ENCODE measurements at places on chromosomes 2 and 18.

- no peak for DNase-seq
Observed at GRCh38 chr18:69755041-69755440, 192.6 kb downstream of the CD226 start.

- no peak for DNase-seq
Observed at GRCh38 chr2:230668939-230669303, 43.7 kb upstream of the CAB39 start.

DNA sequence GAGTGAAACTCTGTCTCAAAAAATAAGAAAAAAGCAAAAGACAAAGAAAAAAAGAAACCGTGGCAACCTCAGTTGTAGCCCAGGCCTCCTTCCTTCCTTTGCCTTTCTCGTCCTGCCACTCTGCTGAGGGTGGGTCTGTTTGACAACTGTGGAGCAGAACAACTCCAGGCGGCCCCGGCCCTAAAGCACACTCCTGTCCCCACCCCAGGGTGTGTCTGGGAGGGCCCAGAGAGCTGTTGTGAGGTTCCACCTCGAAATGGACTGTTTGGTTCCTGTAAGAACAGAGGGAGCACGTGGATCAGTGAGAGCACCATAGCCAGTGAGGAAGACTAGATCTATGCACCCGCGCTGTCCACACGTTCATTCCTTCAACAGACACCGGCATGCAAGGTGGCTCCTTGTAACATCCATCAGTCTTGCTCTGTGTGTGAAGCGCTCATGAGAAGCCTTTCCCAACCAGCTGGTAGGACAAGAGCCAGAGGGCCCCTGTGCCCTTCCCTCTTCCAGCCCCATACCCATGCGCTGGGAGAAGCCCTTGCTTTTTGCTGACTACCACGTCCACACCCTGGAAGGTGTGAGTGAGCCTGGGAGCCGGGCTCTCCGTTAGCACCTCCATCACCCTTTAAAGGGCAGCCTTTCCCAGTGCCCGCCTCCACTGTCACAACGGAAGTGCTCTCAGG lies 61.6 kb downstream of the SOWAHC start:
- no peak for DNase-seq

GRCh38 chr2:176206136-176206535 lies 17.7 kb downstream of the HOXD1 start:
- DNase-seq, result no peak

DNA sequence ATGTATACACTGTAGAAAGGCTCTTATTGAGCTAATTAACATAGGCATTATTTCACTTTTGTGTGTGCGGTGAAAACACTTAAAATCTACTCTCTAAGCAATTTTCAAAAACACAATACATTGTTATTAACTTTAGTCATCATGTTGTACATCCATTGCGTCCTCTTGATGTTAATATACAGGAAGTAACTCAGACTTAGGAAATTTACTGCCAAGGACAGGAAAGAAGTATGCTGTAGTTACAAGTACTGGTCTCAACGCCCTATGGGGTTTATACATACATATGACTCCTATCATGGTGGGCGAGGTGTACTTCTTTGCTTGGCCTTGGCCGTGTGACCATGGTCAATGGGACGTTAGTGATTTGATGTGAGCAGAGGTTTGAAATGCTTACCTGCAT lies 15.5 kb downstream of the SCTR start:
- no peak for DNase-seq

DNA sequence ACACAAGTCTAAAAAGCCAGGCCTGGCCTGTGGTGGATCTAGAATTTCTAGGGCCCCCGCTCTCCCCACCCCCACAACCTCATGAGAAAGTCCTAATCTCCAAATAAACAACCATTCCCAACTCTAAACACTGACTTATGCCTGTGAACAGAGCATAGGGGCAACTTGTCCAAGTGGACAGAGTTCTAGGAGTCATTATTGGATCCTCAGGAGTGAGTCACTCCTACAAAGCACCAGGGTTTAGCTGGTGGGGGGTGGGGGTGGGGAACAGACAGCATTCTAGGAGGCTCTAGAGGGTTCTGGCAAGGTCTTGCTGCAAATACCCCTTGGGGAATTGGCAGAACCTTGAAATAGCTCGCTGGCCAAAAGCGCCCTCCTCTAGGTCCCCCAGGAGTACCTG lies 83.3 kb downstream of the ZCCHC2 start:
- DNase-seq, result no peak

DNA sequence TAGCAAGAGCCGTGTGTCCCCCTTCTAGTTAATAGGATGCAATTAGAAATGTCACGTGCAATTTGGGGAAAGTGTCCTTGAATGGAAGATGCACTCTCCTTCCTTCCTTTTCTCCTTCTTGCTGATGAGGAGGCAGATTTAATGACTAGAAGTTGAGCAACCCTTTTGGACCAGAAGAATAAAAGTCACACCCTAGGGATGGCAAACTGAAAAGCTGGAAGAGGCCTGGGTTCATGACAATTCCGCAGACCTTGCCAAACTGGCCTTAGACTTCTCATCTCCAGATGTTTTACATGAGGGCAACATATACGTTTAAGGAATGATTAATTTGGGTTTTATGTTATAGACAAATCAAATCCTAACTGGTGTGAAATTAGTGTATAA lies 38.6 kb upstream of the NCOA1 start:
- no peak for DNase-seq

DNA sequence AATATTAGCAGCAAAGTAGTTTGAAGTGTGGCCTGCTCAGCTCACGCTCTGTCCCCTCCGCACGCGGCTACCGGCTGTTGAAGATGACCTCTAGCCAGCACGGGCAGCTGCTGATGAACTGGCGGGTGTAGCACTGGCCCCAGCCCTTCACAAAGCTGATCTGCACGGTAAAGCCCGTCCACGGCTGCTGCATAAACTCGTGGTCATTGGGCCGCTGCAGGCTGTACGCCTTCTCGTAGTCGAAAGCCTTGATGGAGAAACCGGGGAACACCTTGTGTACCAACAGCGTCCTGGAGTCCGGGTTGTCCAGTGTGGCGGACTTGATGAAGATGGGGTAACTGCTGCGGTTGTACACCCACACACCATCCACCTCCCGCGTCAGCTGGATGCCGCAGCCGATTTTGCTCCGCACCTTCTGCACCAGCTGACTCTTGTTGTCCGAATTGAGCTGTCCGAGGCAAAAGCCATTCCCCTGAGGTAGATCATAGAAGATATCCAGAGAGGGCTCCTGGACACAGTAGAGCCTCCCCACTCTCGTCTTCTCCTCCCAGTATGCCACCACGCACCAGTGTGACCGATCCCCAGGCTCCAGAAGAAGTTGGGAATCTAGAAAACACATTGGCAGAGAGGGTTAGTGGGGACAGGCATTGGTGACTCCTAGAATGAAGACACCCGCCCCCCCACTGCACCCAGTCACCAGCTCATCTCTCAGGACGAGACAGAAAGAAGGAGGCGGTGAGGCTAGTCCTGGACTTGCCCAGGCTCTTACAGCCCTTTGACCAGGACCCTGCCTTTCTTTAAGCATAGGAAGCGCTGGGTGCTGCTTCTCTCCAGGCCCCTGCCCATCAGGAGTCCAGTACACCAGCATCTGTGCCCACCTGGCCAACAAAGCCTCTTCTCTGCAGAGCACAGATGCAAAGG lies 29.2 kb downstream of the SMAD7 start:
- DNase-seq, result no peak

- DNase-seq, result peak; percentile 80
Observed at GRCh38 chr18:40868110-40868858, 1086.8 kb upstream of the PIK3C3 start.

GRCh38 chr2:129673234-129673633 lies 306.2 kb upstream of the RAB6C start:
- no peak for DNase-seq

GRCh38 chr2:84931384-84931821 lies 25.9 kb downstream of the TMSB10 start:
- DNase-seq, result no peak

DNA sequence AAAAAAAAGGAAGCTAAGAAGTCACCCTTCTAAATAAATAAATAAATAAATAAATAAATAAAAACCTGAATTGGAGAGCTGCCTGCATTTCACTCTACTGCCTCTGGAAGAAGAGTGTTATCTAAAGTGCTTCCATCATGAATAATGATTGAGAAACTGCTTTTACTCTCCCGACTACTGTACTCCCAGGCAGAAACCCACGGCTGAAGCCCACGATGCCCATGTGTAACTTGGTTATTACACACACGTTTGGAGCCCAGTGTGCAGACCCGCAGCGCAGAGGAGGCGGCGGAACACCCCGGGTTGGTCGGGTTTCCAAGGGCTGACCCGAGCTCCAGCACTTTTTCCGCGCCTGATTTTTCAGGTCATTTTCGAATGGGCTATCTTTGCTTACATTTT lies 697 bp upstream of the SPATS2L start:
- DNase-seq, result no peak

DNA sequence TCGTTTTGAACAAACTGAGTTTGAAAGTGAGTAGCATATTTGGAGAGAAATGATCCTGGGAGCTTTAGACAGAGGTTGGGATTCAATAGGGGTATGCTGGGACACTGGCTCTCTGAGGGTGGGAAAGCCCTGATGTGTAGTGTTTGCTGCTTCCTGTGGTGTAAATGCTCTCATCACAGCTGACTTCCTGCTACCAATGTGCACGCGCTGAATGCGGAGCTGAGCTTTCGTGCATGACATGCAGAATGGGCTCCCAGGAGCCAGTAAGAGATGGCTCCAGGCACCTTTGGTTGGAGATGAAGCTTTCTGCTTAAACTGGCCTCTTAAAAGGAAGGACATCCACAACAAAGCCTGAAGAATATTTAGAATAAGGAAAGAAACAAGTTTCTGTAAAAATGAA lies 224.1 kb upstream of the CCDC150 start:
- DNase-seq, result no peak

DNA sequence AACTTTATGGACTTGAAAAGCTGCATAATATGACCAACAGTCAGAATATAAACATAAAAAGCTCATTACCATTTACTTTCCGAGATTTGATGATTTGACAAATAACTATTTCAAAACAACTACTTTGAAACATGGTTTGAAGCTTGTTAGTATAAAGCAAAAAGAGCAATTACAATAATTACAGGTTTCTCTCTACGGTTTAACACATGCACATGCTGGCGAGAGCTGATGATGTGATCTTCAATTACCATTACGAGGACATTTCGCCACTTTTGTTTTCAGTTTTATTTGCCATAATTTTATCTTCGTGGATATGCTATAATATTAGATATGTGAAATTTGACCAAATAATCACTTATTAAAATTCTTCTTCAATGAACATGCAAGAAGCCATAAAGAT lies 270.1 kb downstream of the TCF4 start:
- no peak for DNase-seq

GRCh38 chr2:136322428-136322827 lies 204.5 kb upstream of the CXCR4 start:
- DNase-seq, result no peak
